Stimulated activated CD4-positive, alpha-beta T cell treated with anti-CD3 and anti-CD28 coated beads, TNF-alpha, amount 100 ng/mL, for 4 hours (primary cell): ENCODE measurements at places on chromosomes 16 and 17.

DNA sequence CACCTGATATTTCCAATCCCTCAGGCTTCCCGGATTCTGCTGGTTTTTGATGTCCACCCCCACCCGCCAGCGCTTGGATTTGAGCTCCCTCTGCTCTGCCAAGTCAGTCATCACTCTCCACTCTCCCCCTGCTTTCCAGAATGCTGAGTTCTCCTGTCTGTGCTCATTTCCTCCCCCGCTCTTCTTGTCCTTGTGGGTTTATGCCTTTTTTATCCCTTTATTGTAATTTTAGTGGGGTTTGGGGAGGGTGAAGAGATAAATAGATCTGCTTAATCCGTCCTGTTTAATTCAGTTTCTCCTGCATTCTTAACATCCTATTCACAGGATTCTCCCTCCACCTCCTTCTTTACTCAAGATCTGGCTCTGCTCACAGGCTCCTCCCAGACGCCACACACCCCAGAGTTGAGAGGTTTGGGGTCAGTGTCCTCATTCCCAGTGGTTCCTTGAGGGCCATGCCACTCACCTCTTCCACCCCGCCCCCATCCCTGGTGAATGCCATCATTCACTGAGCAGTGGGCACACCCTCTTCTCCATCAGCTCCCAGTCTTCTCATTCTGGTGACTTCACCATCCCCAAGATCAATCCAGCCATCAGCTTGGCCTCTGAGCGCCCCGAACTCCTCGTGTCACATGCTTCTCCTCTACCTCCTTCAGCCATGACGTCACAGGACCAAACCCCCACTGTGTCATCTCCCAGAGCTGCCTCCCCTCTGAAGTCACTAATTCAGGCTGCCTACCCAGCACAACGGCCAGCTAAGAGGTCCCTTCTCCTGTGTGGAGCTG lies 15.1 kb upstream of the GUCY2D start:
- DNase-seq: no peak

DNA sequence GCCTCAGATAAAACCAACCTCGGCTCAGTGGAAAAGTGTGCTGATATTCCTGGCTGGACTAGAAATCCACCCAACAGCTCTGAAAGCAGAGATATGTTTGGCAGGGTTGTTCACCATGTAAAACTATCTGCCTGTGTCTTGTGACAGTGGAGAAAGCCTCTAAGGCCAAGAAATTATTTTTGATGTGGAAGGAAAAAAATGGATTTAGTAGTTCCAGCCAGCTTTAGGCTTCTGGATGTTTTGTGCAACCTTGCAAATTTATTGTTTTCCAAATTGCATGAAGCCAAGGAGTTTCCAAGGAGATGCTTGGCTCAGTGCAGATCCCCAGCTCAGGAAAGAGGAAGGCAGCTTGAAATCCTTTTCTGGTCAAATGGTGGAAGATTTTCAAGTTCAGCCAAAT lies 31.6 kb downstream of the TEKT5 start:
- no peak for DNase-seq

DNA sequence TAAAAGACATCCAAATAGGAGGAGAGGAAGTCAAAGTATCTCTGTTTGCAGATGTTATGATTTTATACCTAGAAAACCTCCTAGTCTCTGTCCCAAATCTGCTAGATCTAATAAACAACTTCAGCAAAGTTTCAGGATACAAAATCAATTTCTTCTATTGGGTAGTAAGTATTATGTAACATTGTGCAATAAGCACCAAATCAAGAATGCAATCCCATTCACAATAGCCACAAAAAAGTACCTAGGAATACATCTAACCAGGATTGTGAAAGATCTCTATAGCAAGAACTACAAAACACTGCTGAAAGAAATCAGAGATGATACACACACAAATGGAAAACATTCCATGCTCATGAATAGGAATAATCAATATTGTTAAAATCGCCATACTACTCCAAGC lies 13.0 kb downstream of the NLRP1 start:
- DNase-seq: no peak

- no peak for DNase-seq
These were observed 121.1 kb downstream of the CPPED1 start for GRCh38 chr16:12682432-12683165.

DNA sequence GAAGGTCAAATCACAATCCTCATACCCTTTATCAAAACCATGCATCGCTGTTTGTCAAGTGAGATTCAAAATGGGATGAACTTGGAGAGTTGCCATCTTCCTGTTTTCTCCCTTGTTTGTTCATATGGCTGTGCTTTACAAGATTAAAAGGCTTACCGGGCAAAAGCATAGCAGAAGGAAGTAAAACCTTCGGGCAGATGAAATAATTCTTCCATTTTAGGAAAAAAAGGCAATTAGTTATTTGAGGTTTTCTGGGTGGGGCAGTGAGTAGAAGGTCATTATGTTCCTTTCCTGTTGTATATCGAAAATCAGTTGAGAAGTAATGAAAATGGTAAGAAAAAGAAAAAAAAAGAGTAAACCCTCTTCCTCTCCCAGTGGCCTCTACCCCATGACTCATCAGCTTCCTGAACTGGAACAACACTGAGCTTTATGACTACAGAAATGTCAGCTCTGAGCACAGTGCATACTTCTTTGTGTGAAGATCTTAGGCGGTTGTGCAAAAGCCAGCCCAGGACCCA lies 369.2 kb downstream of the CDH13 start:
- no peak for DNase-seq

DNA sequence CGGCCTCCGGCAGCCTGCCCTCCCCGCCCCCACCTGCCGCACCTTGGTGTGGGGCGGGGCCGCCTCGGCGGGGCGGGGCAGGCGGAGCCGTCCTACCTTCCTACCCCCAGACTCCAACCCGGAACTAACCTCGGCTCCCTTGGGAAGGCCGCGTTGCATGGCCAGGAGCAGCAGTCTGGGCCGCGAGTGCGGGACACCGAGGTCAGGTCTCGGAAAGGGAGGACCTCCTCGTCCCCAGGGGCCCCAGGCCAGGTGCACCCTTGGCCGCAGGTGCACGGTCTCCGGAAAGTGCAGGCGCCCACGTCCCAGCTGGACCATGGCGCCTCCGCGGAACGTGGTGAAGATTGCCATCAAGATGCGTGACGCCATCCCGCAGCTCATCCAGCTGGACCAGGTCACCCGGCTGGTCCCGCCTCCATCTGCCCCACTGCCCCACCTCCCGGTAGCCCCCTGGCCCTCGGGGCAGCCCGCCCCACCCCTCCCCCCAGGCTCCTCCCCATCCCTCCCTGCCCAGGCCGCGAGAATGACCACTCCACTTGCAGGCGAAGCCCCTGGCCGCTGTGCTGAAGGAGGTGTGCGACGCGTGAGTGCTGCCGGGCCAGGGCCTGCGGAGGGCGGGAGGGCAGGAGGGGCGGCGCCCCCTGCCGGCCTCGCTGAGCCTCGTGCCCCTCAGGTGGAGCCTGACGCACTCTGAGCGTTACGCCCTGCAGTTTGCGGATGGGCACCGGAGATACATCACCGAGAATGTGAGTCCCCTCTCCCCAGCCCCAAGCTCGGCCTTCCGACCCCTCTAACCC lies at the start of gene ELMO3:
TSS of gene ELMO3 (plus strand) at position 121 of the 797 bp plus-strand sequence. CDS start at position 317, 196 bp downstream.
- no peak for DNase-seq

- no peak for DNase-seq
These were observed 188.1 kb upstream of the ZNF469 start for GRCh38 chr16:88194397-88195268.

DNA sequence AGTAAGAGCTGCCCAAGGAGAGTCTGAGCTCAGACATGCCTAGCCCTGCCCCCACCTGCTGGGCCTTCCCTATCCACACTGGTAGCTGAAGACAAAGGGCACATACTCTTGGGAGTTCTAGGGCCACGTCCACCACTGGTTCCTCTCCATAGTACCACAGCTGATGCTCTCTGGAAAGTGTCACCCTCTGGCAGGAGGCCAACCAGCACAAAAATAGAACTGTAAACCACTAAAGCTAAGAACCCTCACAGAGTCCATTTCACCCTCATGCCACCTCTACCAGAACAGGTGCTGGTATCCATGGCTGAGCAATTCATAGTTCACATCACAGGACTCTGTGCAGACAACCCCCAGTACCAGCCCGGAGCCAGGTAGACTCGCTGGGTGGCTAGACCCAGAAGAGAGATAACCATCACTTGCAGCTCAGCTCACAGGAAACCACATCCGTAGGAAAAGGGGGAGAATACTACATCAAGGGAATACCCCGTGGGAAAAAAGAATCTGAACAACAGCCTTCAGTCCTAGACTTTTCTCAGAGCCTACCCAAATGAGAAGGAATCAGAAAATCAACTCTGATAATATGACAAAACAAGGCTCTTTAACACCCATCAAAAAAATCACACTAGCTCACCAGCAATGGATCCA lies 115.3 kb downstream of the CEP112 start:
- DNase-seq: no peak

DNA sequence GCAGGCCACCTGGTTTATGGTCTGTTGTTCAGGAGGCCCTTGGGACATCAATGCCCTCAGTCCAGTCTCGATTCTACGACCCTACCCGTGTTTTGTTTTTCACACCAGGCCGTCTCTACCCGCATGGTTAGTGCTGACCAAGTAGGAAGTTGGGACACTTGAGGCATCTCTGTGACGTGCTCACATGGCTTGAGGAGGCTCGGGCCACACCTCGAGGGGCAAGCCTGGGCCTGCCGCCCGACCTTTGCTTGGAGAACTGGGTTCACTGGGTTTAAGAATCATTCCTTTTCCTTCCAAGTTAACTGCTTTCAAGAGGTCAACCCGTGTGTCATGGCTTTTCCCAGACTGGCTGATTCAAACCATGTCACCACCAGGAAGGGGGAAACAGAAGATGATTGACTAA lies 86.8 kb downstream of the CMIP start:
- DNase-seq: no peak

DNA sequence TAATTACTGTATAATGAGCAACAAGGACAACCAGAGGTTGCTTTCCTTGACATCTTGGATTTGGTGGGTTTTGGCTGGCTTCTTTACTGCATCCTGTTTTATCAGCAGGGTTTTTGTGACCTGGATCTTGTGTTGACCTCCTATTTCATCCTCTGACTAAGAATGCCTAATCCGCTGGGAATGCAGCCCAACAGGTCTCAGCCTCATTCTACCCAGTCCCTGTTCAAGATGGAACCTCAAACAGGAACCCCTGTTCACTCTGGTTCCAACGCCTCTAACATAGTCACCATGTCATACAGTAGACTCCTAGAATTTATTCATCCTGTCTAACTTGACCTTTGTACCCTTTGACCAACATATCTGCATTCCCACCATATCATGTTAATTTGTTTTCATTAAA lies 183.8 kb upstream of the SOX9 start:
- DNase-seq: no peak

- no peak for DNase-seq
These were observed 215.7 kb upstream of the CIBAR2 start for GRCh38 chr16:85327731-85328675.

DNA sequence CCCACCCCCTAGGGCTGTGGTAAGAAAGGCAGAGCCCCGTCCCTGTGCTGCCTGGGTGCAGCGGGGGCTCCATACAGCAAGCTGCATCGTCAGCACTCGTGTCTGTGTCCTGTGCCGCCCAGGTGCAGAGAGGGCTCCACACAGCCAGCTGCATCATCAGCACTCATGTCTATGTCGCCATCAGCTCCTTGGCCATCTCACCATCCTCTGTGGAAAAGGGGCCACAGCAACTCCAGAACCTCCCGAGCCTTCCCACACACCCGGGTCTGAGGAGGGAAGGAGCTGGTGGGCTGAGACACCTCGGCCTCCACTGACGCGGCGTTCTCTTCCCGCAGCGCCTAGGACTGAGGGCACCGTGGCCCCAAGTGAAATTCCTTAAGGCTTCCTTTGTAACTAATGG lies 72.9 kb upstream of the CHMP6 start:
- no peak for DNase-seq

- DNase-seq: peak; percentile 57
These were observed 414 bp downstream of the DUSP14 start for GRCh38 chr17:37490022-37490587.

GRCh38 chr17:17367931-17368330 lies 64.8 kb downstream of the NT5M start:
- no peak for DNase-seq

DNA sequence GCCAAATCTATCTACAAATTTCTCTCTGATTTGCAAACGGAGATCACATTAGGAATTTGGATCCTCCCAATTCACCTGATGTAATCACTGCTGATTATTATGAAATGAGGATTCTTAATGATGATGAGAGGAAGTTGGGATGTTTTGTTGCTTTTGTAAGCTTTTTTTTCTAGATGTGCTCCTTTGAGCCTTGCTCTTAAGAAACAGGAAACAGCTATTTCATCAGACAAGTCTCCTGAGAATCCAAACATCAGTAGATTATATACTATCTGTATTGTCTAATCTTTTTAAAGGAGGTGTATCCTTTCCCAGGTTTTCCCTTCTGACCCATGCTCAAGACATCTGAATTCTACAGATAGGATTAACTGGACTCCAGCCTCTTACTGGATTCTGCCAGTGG lies 73.3 kb downstream of the KIF2B start:
- no peak for DNase-seq

DNA sequence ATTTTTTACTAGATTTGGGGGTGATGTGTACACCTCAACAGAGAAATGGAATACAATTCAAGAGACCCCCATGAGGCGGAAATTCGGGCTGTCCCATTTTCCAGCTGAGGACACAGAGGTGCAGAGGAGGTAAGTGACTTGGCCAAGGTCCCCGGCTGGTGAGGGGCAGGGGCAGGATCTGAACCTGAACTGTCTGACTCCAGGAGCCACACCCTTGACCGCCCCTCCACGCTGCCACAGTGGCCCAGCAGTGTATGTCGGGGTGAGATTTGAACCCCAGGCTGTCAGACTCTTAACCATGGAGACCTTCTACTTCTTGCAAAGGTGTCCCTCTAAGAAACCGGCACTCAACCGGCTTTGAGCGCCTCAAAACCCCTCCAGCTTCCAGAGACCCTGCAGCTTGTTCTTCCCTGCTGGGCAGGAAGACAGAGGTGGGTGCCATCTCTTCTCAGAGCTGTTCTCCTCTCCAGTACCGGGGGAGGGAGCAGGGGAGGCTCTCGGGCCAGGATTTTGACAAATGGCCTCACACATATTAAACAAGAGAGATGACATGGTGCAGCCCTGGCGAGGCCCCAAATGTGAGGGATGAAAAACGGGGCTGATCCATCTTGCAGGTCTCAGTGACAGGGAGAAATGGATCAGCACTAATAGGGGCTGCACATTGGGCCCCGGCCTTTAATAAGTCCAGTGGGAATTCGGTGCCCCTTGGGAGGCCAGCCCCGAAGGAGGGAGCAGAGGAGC lies 222.3 kb downstream of the GSG1L start:
- DNase-seq: no peak

- DNase-seq: no peak
These were observed 574 bp downstream of the LAT start for GRCh38 chr16:28985211-28986041.
